ENCODE measurements at places on chromosomes 12 and 14.

GRCh38 chr12:95997911-95998510, 1.9 kb upstream of the HAL start:
- DNase-seq, result no peak

- DNase-seq, result no peak
These were observed 469.6 kb downstream of the NPAS3 start for GRCh38 chr14:33408291-33408690.

DNA sequence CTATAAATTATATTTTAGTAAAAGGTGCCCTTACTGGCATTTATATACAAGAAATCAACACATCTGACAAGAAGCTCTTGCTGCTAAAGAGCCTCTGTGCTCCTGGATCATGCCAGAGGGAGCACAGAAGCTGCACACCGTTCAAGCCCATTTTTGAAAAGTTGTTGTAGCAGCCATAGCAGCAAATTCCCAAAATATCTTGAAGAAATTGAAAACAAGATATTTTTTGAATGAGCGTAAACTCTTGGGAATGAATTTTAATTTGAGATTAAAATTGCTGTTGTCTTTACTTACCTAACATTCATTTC, 540 bp upstream of the CLEC2D start:
- no peak for DNase-seq

DNA sequence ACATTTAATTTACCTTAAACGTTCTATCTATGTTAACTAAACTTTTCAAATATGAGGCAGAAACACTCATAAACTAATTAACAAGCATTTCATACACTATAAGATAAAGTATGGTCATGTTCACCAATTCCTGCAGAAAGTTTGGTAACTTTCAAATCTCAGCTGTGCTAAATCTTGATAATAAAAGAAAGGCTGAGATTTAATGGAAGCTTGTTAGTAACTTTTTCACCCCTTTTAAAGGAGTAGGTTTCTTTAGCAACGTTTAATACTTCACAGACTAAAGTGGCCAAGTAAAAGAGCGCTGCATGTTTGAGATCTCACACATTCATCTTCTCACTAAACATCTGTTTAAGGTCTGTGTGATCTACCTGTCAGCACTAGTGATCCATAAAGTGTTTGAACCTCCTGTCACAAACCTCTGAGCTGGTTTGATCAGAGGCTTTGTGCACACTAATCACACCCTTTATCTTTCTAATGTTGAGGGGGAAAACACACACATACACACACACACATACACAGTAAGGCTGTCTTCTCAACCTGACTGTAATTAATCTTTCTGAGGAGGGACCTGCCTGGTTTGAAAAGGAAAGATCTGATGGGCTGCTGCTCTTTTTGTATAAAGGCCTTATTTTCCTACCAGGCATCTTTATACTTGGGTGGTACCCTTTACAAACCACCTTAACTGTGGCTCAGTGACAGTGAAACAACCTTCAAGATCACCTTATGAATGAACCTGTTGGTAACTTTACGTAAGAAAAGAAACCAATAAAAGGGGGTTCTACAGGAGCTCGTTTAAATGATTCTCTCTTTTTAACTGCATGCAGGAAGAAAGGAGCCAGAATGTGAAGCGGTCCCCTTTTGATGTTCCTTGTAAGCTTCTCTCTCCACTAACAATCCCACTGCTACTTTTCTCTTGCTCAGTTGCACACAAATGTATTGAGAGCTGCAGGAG, 244.2 kb downstream of the SOX5 start:
- no peak for DNase-seq

DNA sequence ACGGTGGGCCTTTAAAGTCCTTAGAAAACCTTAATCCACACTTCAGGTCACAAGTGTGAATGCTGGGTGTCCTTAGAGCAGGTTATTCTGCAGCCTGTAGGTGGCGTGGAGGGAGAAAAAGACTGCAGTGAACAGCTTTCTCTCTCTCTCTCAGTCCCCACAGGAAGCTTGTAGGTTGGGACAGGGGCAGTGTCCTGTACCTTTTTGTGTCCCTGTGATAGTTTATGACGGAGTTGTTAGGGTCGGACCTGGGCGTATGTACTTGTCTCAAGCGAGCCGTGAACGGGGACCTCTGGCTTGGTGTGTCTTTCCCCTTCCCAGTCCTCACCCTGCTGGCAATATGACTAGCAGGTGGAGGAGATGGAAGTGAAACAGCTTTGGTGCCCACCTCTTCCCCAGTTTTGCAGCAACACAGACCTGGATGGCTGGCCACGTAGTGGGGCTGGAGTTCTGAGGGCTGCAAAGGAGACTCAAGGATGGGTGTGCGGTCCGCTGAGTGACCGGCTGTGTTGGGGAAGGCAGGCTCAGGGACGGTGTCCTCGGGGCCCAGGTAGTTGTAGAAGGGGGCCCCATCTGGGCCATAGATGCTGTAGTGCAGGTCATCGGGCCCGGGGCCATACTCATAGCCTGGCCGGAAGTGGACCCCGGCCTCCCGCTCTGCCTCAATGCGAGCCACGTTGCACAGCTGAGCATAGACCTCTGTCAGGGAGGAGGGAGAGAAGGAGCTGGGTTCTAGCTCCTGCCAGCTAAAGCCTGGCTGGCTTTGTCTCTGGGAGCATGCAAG, 8.9 kb downstream of the ISCA2 start:
- no peak for DNase-seq

GRCh38 chr14:75906680-75907280, 75.0 kb downstream of the TGFB3 start:
- peak; percentile 8 for DNase-seq

Measured in cerebellar nuclear complex (tissue), 1 donor.